ENCODE measurements at places on chromosomes 12 and 14.
A peak's percentile ranks its signal among the peaks of the same experiment; 100 is the strongest.

GRCh38 chr14:33963892-33964291, 13.0 kb upstream of the EGLN3 start:
- ATAC-seq, result no peak

- no peak for ATAC-seq
Observed at GRCh38 chr14:103733651-103734050, 18.0 kb downstream of the ZFYVE21 start.

- no peak for ATAC-seq
Observed at GRCh38 chr12:12996209-12996608, 3.9 kb downstream of the HEBP1 start.

- ATAC-seq, result no peak
Observed at GRCh38 chr12:116066381-116067230, 210.9 kb downstream of the MED13L start.

DNA sequence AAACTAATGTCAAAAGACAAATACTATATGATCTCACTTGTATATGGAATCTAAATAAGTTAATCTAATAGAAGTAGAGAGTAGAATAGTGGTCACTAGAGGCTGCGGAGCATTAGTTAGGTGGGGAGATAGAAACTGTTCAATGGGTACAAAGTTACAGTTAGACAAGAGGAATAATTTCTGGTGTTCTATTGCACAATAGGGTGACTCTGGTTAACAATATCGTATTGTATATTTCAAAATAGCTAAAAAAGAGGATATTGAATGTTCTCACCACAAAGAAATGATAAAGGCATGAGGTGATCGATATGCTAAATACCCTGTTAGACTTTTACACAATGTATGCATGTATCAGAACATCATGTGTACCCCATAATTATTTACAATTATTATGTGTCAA, 42.9 kb downstream of the IGF1 start:
- ATAC-seq, result no peak

- no peak for ATAC-seq
Observed at GRCh38 chr12:80823393-80823792, 106.7 kb downstream of the MYF5 start.

DNA sequence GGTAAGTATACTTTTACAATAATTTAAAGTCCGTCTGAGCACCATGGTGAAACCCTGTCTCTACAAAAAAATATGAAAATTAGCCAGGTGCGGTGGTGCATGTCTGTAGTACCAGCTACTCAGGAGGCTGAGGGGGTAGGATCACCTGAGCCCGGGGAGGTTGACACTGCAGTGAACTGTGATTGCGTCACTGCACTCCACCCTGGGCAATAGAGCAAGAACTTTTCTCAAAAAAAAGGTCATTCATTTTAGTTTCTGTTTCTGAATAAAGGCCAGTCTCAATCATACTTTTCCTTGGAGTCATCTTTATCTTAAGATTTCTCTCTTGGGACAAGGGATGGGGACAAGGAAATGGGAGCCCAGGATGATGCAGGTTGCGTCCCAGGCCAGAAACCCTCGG, 12.9 kb downstream of the ANKRD13A start:
- ATAC-seq, result peak; percentile 46

DNA sequence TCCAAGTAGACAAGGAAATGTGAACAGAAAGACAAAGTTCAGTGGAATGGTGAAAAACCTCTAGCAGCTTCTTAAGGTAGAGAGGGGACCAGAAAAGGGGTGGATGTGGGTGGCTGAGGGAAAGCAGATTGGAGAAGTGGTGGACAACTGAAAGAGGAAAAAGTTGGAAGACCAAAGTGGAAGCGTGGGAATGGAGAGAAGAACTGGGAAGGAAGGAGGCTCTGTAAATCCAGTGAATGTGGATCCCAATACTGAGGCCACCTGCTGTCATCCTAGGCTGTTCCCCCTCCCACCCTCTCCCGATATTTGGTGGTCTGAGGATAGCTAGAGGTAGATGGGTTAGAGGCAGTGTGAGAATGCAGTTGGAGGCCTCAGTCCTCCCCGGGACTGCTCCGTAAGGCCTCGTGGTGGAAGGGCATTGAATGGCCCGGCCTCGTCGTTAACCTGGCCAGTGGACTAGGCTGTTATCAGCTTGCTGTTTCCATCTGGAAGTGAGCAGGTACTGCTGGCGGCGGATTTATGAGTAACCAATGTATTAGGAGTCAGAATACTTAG, 822 bp upstream of the POU6F1 start:
- no peak for ATAC-seq

DNA sequence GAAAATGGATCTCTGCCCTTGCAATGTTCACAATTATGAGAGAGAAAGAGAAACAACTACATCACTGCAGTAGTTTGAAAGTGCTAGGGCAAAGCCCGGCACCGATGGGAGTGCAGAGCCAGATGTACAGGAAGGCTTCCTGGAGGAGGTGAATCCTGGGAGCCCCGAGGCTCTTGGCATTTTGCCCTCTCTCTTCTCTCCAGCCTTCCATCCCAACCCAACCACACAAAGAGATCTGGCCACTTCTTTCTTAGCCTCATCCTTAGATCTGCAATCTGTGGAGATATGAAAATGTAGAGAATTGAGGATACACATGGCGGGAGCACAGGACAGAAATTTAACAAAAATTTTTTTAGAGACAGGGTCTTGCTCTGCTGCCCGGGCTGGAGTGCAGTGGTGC, 3.3 kb upstream of the PAPLN start:
- ATAC-seq, result no peak

GRCh38 chr12:67621112-67621511, 27.4 kb upstream of the DYRK2 start:
- no peak for ATAC-seq

DNA sequence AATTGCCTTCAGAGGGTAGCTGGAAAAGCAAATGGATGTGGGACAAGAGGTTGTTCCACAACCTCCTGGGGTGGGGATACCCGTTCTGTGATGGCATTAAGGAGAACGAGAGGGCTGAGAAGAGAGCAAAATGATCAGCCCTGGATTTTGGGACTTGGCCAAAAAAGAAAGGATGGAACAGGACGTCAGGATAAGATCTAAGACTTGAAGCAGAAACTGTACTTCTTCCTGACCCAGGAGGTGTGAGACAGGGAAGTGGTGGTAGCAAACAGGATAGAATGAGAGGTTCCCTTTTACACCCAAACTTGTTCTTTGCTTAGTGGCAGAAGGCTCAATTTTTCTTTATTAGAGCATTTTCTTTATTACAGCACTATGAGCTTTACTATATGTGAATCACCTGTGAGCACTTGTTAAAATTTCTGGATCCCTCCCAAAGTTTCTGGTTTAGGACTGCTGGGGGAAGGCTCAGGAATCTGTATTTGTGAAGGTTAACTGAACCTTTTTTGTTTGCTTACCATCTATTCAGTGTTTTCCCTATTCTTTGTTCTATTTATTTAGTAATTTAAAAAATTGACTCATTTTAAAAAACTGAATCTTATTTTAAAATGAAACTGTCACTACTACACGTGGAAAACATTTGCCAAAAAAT, 59.2 kb downstream of the ERC1 start:
- ATAC-seq, result no peak

- no peak for ATAC-seq
Observed at GRCh38 chr12:94240171-94240570, 91.8 kb downstream of the PLXNC1 start.

DNA sequence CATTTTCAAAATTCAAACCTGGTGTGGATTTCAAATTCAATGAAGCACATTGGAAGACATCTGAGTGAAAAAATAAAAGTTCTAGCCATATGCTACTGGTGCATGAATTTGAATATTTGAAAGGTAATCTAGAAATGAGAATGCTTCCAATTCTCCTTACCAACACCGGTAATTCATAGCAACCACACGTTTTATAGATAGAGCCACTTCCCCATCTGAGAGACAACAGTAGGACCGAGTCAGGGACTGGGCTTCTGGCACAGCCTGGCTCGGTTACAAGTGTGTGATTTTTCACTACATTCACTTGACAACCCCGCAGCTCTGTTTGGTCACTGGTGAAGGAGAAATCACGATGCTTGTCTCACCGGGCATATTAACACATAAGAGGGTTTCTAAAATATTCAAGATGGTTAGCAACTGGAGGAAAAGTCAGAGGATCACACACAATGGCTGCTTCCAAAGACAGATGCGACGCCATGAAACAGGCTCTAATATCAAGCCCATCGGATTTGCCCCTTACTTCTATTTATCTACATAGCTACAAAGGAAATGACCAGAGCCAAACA, 86.5 kb upstream of the FOXN3 start:
- no peak for ATAC-seq

DNA sequence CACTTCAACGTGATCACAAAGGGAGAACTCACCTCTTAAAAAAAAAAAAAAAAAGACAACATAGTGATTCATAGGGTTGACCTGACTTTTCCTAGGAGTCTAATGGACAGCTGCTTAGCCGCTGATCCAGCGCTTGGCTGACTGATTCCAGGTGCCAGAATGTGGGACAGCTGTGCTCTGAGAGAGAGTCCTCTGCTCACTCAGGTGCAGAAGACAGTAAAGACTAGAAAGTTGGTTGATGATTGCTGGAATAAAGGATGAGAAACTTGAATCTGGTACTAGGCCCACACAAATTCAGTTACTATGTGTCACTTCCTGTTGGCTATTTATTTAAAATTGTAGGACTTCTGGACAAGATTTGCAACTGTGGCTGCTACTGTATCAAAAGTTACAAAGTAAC, 229.4 kb downstream of the CHST11 start:
- no peak for ATAC-seq

DNA sequence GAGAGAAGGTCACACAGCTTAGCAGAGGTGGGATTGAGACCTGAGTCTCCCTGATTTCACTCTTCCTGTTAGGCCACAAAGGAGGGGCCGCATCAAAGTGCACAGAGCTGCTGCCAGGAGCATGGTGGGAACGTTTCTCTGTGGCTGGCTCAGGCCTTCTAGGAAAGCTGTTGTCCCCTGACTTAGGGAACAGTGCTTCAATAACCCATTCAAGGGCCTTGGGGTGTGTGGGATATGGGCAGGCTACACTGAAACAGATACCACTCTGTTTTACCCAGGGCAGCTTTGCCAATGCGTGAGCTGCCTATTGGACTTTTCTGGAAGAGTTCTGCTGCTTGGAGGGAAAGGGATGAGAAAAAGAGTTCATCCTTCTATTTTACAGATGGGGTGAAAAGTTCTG, 110.0 kb downstream of the ADCK1 start:
- no peak for ATAC-seq

- ATAC-seq, result no peak
Observed at GRCh38 chr12:92602476-92602875, 100.3 kb upstream of the PLEKHG7 start.

DNA sequence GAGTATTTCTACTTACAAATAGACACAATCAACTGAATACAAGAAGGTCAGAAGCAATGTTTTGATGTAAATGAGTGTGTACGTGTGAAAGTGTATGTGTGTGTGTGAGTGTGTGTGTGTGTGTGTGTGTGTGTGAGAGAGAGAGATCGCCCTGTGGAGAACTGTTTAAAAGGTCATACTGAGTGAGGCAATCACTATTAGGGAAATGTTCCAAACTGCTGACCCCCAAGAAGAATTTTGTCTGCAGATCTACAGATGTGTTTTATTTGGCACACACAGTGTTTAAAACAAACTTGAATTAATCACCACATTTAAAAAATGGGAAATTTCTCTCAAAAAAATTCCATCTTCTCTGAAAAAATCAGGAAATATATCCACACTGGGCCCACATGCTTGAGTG, 1069.1 kb downstream of the SLC6A15 start:
- no peak for ATAC-seq

DNA sequence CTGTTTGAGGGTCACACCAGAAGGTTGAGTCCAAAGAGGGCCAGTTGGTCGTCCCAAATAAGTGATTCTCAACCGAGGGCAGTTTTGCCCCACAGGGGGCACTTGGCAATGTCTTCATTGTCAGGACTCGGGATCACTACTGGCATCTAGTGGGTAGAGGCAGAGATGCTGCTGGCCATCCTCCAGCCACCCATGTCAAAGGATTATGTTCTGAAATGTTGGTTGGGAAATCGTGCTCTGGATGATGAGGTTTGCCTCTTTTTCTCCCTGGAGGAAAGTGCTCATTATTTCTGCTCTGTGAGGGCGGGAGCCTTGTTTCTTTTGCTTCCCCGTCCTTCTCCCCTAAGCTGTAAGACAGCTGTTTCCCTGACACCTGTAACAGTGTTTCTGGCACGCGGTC, 3.6 kb downstream of the ZNF839 start:
- no peak for ATAC-seq

DNA sequence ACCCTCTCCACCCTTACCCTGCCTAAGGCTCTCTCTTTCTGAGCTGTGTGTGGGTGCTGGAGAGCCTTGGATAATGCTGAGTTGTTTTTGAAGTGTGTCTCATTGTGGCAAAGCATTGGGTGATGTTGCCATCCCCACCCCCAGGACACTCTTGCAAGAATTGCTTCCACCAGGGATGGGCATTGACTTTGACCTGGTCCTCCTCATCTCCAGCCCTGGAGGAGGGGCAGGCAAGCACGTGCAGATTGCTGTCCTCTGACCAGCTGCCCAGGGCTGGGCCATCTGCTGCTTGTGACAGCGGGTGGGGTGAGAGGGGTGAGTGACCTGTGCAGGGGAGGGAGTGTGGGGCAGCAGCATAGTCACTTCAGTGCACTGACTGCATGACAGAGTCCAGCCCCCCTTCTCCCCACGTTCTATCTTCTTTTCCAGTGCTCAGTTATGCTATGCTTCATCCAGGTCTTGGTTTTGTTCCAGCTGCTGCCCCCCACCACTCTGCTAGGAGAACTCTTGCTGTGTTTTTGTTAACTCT, 26.2 kb downstream of the SUSD6 start:
- ATAC-seq, result peak; percentile 65

DNA sequence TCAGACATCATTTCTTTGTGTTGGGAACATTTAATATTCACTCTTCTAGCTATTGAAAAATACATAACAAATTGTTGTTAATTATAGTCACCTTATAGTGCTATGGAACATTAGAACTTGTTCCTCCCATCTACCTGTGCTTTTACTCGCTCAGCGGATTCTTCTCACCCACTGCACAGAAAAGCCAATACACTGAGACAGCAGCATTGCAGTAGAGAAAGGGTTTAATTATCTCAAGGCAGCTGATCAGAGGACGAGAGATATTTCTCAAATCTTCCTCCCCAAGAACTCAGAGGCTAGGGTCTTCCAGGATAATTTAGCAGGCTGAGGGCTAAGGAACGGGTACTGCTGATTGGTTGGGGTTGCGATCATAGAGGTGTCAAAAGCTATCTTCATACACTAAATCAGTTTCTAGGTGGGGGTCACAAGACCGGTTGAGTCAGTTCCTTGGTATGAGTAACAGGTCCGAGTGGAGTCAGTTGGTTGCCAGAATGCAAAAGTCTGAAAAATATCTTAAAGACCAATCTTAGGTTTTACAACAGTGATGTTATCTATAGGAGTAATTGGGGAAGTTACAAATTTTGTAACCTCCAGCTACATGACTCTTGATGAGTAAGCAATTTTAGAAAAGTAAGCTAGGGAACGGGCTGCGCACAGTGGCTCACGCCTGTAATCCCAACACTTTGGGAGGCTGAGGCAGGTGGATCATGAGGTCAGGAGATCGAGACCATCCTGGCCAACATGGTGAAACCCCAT, 173.1 kb downstream of the FBXL14 start:
- no peak for ATAC-seq

DNA sequence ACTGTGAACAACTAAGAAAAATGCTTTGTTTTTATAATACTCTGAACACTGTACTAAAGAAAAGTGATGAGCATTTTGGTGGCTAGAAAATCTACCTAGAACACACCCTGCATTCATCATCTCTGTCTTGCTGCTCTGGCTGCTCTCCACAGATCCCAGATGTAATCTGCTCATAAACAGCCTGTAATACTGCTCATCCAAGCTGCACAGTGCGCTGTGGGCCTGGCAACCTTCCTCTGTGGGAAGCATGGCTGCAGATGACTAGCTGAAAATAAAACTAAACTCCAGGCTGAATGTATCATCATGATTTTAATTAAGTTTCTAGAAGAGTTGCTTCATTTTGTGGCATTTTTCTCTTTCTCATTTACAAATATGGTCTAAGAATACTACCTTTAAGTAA, 200.7 kb downstream of the SLC2A13 start:
- peak; percentile 25 for ATAC-seq

Measured in motor neuron (in vitro differentiated cells).